ENCODE measurements at places on chromosomes 5 and 9.
A peak's percentile ranks its signal among the peaks of the same experiment; 100 is the strongest.

DNA sequence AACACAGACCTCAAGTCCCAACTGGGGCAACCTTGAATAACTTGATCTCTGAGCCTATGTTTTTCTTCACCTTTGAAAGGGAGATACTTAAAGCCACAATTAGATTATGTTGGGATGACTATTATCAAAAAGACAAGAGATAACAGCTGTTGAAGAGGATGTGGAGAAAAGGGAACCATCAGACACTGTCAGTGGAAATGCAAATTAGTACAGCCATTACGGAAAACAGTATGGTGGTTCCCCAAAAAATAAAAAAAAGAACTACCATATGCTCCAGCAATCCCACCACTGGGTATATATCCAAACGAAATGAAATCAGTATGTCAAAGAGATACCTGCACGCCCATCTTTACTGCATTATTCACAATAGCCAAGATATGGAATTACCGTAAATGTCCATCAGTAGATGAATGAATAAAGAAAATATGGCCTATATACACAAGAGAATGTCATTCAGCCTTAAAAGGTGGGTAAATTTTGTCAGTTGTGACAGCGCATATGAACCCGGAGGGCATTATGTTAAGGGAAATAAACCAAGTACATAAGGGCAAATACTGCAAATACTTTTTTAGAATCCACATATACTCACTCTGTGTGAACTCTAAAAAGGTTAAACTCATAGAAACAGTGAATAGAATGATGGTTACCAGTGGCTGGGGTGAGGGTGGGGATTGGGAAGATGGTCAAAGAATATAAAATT is 12.7 kb downstream of the FAT2 start:
- DNase-seq = no peak

DNA sequence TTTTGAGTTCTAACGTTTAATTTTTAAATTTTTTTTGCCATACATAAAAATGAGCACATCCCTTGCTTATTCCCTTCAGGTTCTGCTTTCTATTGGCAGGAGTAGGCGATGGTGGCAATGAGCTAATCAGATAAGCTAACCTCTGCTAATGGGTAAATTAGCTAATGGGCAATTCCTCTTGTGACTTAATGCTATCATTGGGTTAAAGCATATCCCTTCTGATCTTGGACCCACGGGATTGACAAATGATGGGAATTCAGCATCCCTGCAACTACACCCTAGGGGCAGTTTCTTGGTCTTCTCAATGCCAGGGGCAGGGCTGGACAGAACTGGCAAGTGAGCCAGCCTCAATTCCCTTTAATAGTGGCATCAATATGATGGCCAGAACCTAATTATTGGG is 70.2 kb upstream of the IL12B start:
- DNase-seq = no peak

DNA sequence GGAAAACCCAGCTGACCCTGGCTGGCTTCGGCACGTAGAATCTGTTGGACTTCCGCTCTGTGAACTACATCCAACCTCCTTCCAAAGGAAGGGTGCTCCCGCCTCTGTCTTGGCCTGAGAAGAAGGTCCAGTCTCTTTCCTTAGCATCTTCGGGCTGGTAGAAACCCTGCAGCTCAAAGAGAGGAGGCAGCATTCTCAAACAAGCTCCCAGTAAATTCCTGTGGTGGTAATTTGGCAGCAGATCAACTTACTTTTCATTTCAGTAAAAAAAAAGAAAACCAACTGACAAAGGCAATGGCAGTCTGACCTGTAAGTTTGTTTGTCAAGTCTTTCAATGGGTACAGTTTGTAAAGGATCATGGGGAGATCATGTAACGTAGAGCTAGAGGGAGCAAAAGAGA is 176.7 kb downstream of the MED10 start:
- DNase-seq = no peak

DNA sequence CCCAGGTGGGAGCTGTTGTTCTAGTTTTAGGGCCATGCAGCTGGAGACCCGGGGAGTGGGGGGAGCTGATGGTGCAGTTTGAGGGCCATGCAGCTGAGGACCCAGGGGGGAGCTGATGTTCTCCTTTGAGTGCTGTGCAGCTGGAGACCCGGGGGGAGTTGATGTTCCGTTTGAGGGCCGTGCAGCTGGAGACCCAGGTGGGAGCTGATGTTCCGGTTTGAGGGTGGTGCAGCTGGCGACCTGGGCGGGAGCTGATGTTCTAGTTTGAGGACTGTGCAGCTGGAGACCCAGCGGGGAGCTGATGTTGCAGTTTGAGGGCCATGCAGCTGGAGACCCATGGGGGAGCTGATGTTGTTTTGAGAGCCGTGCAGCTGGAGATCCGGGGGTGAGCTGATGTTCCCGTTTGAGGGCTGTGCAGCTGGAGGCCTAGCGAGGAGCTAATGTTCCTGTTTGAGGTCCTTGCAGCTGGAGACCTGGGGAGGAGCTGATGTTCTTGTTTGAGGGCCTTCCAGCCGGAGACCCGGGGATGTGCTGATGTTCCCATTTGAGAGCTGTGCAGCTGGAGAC is 14.6 kb downstream of the PDCD6 start:
- no peak for DNase-seq

- no peak for DNase-seq
Observed at GRCh38 chr9:78314953-78315870, 18.3 kb downstream of the PSAT1 start.

DNA sequence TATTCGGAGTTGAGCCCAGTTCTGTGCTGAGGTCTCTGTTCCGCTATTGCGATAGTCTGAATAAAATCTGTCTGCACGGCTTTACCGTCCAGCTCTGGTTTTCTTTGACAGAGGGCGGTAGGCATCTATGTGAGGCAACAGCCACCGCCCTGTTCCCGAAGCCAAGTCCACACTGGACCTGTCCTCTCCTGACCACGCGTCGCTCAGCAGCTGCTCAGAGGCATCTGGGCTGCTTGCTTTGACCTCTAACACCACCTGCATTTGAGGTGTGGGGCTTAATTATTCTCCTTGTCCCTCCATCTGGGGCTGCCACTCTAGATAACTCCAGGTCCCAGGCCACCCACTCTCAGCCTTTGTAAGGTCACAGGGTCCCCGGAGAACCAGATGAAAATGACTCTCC is 168.4 kb upstream of the SMIM23 start:
- no peak for DNase-seq

GRCh38 chr5:100855295-100855694 is 47.8 kb downstream of the ST8SIA4 start:
- no peak for DNase-seq

DNA sequence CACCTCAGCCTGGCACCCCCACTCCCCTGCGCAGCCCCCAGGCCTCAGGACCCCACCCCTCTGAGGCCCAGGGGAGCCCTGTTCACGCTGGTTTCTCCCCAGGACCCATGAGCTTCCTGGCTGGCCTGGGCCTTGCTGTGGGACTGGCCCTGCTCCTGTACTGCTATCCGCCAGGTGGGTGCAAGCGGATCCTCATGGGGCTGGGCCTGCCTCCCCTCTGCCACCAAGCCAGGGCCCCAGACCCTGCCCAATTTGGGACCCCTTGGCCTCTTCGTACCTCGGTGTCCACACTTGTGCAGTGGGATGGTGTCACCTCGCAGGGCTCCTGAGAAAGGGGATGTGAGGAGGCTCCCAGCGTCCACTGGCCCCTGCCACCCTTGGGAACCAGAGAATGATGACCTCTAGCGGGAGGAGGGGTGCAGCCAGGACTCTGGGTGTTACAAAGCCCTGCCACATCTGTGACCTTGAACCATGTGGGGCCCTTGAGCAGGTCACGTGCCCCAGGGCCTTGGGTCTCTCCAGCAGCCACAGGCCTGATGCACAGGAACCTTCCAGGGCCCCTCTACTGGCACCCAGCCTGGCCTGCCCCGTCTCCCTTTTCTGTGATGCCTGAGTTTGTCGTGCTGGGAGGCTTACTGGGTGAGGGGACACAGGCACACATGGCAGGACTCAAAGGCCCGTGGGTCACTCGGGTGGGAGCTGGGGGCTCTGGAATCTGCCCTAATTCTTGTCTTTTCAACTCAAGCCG is 16.3 kb downstream of the CARD19 start:
- no peak for DNase-seq

- DNase-seq = no peak
Observed at GRCh38 chr9:5976674-5977397, 38.6 kb downstream of the RANBP6 start.

- DNase-seq = no peak
Observed at GRCh38 chr5:146894753-146895521, 16.4 kb upstream of the PPP2R2B start.

- DNase-seq = no peak
Observed at GRCh38 chr5:115542651-115543364, 1.8 kb downstream of the FEM1C start.

DNA sequence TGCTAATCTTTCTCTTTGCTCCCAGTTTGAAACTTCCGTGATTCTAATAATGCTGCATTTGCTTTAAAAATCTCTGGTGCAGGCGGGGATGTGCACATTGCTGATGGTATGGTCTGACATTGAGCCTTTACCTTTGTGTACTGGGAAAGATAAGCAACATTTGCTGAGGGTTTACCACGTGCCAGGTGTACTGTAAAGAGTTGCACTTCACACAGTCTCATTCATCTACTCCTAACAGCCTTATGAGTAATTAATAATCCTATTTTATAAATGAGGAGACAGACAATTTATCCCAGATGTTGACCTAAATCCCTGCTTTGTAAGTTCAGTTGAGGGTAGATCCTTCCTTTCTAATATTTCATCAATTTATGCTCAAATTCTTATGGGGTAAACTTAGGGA is 726 bp upstream of the ADGRV1 start:
- DNase-seq = no peak

DNA sequence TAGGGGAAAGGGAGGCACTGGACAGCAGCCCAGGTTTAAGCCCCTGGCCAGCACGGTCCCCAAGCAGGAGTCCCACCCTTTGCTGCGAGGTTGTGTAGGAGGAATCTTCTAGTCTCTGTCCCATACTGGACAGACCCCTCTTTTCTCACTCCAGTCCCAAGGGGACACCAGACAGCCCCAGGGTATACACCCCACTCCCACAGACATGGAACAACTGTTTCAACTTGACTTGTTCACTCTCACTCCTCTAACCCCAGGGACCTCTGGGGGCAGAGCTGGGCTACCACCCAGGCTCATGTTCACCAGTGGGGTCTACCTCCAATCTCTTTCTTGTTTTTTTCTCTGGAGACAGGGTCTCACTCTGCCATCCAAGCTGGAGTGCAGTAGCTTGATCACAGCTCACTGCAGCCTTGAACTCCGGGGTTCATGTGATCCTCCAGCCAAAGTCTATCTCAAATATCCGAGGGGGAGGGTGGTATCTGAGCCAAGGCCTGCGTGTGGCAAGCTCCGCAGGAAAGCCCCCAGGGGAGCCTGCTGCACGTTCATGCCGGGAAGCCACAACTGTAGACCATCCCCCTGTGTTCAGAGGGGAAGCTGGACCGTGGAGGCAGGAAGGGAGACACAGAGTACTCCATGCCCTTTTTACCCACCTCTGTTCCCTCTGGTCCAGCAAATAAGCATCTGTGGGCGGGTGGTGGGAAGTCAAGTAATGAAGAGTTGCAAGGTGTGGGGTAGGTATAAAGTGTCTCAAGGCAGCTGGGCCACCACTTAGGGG is 1.8 kb downstream of the PTGES2 start:
- no peak for DNase-seq

GRCh38 chr9:114132550-114132918 is 22.8 kb upstream of the COL27A1 start:
- no peak for DNase-seq

- DNase-seq = no peak
Observed at GRCh38 chr9:13919401-13919800, 394.5 kb downstream of the NFIB start.

DNA sequence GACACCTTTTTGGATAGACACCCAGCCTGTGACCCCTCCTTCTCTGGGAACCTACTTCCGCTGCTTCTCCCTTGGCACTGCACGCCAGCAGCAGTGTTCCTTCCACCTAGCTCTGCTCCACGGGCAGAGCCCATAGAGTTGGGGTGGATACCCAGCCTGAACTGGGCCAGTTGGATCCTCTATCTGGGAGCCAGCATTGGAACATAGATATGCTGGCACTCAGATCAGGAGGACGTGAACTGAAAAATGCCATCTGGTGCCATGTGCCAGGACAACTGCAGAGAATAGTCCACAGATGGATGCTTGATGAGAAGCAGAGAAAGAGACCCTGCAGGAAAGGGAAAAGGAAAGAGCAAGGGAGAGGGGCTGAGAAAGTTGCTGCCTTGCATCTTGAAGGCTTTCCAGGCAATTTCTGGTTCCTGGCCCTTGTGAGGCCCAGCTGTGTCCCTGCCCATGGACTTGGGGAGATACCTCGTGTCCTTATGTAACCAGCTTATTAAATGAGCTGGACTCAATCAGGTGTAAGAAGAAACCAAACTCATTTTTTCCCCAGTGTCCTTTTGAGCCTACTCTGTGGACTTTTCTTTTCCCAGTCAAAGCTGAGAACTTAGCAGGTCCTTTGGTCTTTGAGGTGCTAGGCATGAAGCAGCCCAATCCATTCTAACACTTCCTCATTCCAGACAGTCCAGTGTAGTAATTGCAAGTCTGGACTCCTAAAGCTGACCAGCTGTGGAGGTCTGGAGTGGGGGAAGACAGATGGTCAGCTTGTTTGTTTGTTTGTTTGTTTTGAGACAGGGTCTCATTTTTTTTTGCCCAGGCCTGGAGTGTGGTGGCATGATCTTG is 39.1 kb downstream of the ANGPTL2 start:
- DNase-seq = no peak

GRCh38 chr9:88994469-88995199 is 3.4 kb downstream of the S1PR3 start:
- DNase-seq = no peak

GRCh38 chr5:169945831-169946261 is 34.4 kb downstream of the INSYN2B start:
- no peak for DNase-seq

- DNase-seq = no peak
Observed at GRCh38 chr5:147464211-147464610, 45.7 kb downstream of the DPYSL3 start.

DNA sequence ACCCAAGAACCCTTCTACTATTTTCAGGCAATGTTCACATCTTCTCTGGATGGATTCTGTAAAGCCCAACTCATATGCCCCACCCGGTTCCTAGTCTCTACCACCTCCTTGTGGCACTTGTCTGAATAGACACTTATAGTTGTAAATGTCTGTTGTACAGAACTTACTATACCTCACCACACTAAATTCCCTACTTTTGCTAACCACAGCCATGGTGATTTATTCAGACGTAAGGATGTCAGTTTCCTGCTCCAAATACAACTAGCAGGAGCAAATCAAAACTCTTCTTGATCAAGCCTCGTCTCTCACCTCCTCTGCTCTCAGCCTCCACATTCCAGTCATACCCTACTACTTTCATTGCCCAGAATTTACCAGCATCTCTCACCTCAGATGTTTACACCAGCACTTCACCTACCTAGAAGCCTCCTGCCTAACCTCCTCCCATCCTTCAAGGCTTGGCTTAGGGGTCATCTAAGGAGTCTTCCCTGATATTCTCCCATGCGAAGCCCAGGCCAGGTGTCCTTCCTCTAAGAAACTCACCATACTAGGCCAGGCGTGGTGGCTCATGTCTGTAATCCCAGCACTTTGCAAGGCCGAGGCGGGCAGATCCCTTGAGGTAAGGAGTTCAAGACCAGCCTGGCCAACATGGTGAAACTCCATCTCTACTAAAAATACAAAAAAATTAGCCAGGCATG is 75.5 kb downstream of the MAPKAP1 start:
- peak; percentile 42 for DNase-seq
